ENCODE measurements at places on chromosomes 3 and 15.

- H3K36me3 ChIP-seq = no peaks in the 10 kb centered on the region
- H3K27ac ChIP-seq = peak overlapping the region; percentile 28
- peaks cover 36% of the 10 kb centered on the region for H3K4me1 ChIP-seq
Observed at GRCh38 chr3:162141272-162141791, 644.7 kb downstream of the OTOL1 start.

GRCh38 chr15:62591842-62592838 is 427.1 kb upstream of the C2CD4B start:
- DNase-seq = no peak
- H3K27me3 ChIP-seq = no peaks in the 10 kb centered on the region
- no peaks in the 10 kb centered on the region for H3K36me3 ChIP-seq
- peaks cover 39% of the 10 kb centered on the region for H3K4me1 ChIP-seq

DNA sequence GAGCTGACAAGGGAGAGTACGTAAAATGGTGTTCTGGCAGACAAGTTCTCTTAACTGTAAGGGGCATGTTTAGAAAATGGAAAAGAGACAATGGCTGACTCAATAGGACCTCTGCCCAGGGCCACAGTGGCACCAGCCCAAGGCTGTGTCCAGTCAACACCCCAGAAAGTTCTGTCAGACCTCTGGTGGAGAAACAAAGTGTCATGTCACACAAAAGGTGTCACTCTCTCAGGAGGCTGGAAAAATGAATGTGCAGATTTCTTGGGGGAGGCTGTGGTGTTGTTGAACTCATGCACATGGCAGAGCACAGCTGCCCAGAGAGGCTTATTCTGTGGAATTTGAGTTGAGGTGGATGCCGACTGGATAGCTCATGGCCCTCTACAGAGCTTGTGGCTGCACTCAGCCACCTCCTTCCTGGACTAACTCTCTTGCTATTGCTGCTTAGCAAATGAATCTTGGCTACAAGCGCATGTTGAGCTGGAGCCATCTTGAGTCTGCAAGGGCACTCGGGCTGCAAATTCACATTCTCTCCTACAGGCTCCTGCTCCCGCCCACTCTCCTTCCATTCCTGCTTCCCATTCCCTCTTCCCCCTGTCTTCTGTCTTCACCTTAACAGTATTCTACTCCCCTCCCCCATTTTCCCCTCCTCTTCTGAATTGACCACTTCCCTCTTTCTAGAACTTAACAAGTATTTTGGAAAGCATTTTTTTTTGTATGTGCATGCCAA is 55.8 kb upstream of the SLC7A14 start:
- H3K27ac ChIP-seq = no peak overlapping the region
- H3K4me3 ChIP-seq = no peak overlapping the region
- DNase-seq = no peak
- H3K36me3 ChIP-seq = no peaks in the 10 kb centered on the region
- no peaks in the 10 kb centered on the region for H3K27me3 ChIP-seq

DNA sequence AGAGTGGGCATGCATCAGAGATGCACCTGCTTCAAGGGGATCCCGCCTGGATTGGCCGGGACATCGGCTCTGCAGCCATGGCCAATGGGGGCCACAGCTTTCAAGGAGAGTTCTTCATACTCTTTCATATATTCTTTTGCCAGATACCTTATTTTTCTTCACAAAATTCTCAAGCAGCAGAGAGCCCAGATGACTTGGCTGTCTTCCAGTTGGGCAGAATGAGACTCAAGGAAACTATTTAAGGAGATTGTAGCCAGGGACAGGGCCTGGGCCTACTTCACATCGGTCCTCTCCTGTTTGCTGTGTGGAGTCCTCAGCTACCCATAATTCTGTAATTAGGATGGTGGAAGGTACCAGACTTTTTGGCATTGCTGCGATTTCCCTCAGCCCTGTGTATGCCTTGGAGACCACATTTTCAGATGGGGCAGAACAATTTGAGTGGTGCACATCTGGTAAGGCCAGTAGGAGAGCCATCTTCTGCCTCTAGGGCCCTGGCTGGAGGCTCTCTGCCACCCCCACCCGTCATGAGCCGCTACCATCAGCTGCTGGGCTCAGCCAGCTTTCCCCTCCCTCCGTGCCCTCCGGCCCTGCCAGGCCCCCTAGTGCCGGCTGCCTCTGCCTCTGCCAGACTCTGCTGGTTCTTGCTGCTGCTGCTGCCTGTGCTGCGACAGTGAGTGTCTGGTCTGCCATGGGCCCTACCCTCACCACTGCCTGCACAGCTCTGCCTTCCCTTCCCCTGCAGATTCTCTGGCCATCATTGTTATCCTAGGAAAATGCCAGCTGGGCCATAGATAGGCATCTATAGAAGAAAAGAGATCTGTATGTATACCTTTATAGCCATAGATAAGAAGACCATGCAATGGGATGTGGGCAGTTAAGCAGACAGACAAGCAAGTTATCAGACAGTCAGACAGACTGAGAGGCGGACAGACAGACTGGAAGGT is 6.7 kb downstream of the PLIN1 start:
- DNase-seq = no peak
- H3K27ac ChIP-seq = peak overlapping the region; percentile 61
- no peaks in the 10 kb centered on the region for H3K27me3 ChIP-seq
- no peaks in the 10 kb centered on the region for H3K36me3 ChIP-seq

- H3K4me1 ChIP-seq = peaks cover 7% of the 10 kb centered on the region
- H3K27ac ChIP-seq = no peak overlapping the region
- no peak overlapping the region for H3K4me3 ChIP-seq
- peaks cover 5% of the 10 kb centered on the region for H3K36me3 ChIP-seq
- no peaks in the 10 kb centered on the region for H3K27me3 ChIP-seq
Observed at GRCh38 chr3:29072611-29073010, 208.3 kb upstream of the RBMS3 start.

- DNase-seq = no peak
- H3K36me3 ChIP-seq = no peaks in the 10 kb centered on the region
- H3K4me1 ChIP-seq = peaks cover 10% of the 10 kb centered on the region
- no peak overlapping the region for H3K4me3 ChIP-seq
- no peaks in the 10 kb centered on the region for H3K27me3 ChIP-seq
- no peak overlapping the region for H3K27ac ChIP-seq
Observed at GRCh38 chr15:63997715-63998442, 48.4 kb downstream of the DAPK2 start.

- H3K36me3 ChIP-seq = no peaks in the 10 kb centered on the region
- H3K27ac ChIP-seq = no peak overlapping the region
- DNase-seq = no peak
- H3K4me1 ChIP-seq = peaks cover 11% of the 10 kb centered on the region
Observed at GRCh38 chr3:33791477-33792166, 6.8 kb upstream of the PDCD6IP start.

GRCh38 chr3:41092844-41093243 is 106.5 kb upstream of the CTNNB1 start:
- H3K4me1 ChIP-seq = peaks cover 18% of the 10 kb centered on the region
- no peak overlapping the region for H3K4me3 ChIP-seq

DNA sequence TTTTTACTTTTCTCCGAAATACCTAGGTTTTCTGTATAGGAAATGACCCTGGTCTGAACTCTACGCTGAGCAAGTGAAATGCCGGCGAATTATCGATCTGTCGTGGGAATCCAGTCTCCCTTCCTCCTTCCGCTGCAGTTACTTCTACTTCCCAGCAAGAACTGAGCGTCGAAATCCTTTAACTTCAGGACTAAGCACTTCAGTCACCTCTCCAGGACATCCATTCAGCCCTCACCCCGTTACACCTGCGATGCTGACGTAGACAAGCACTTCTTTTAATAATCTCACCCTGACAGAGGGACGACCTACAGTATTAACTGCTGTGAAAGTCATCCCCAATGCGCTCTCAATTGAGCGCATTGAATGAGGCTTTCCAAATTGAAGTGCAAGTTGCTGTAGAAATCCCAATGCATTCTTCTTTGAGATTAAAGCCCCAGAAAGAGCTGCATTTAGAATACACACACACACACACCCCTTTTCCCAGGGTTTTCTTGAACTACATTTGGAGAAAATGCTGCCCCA is 1.3 kb downstream of the TOP2B start:
- H3K36me3 ChIP-seq = no peaks in the 10 kb centered on the region
- H3K27me3 ChIP-seq = no peaks in the 10 kb centered on the region
- no peak for DNase-seq
- peaks cover 51% of the 10 kb centered on the region for H3K4me1 ChIP-seq
- H3K4me3 ChIP-seq = peak overlapping the region; percentile 96
- peak overlapping the region; percentile 97 for H3K27ac ChIP-seq

GRCh38 chr3:194756460-194756779 is 70.7 kb downstream of the FAM43A start:
- no peak overlapping the region for H3K27ac ChIP-seq
- no peak for DNase-seq
- H3K27me3 ChIP-seq = peaks cover 11% of the 10 kb centered on the region
- H3K36me3 ChIP-seq = no peaks in the 10 kb centered on the region
- peaks cover 7% of the 10 kb centered on the region for H3K4me1 ChIP-seq

- DNase-seq = no peak
- H3K4me1 ChIP-seq = no peaks in the 10 kb centered on the region
- H3K36me3 ChIP-seq = no peaks in the 10 kb centered on the region
- H3K27me3 ChIP-seq = peaks cover 6% of the 10 kb centered on the region
- H3K27ac ChIP-seq = no peak overlapping the region
Observed at GRCh38 chr15:61336026-61336638, 107.0 kb upstream of the RORA start.

GRCh38 chr3:22377421-22377820 is 626.4 kb upstream of the ZNF385D start:
- peaks cover 28% of the 10 kb centered on the region for H3K4me1 ChIP-seq
- peaks cover 20% of the 10 kb centered on the region for H3K27me3 ChIP-seq
- no peak overlapping the region for H3K4me3 ChIP-seq
- no peak for DNase-seq

DNA sequence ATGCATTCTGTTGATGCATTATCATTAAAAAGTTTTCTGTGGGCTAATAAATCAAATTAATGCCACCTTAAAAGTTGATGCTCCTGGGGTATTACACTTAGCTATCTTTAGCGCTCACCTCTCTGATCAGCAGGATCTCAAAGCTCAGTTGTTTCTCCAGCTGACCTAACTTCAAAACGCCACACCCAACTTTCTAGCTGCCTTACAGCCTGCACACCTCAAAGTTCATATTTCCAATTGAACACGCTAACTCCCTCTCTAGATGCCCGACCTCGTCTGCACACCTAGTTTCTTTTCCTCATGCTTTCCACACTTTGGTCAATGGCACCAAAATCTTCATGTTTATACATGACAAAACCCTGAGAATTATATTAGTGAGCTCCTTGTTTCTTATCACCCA is 98.2 kb upstream of the AGTR1 start:
- no peak overlapping the region for H3K27ac ChIP-seq
- no peaks in the 10 kb centered on the region for H3K27me3 ChIP-seq
- DNase-seq = no peak
- H3K36me3 ChIP-seq = no peaks in the 10 kb centered on the region

DNA sequence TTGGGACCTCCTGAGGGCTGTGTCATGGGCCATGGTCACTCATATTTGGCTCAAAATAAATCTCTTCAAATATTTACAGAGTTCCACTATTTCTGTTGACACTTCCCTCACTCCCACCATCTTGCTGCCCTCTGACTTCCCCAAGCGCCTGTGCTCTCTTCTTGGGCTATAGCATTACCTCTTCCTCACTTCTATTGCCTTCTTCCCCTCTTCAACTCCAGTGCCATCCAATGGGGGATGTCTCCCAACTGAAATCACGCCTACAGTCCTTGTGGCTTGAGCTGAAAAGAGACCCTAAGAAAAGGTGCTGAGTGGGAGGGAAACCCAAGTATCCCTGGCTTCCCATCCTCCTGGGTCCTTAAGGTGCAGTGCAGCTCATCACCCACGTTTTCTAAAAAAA is 21.8 kb downstream of the UMPS start:
- H3K27ac ChIP-seq = no peak overlapping the region
- DNase-seq = no peak
- H3K4me1 ChIP-seq = no peaks in the 10 kb centered on the region
- no peaks in the 10 kb centered on the region for H3K27me3 ChIP-seq
- no peak overlapping the region for H3K4me3 ChIP-seq
- no peaks in the 10 kb centered on the region for H3K36me3 ChIP-seq

GRCh38 chr3:133296981-133297380 is 102.9 kb upstream of the BFSP2 start:
- H3K27ac ChIP-seq = no peak overlapping the region
- no peaks in the 10 kb centered on the region for H3K27me3 ChIP-seq
- H3K4me3 ChIP-seq = no peak overlapping the region
- DNase-seq = no peak

DNA sequence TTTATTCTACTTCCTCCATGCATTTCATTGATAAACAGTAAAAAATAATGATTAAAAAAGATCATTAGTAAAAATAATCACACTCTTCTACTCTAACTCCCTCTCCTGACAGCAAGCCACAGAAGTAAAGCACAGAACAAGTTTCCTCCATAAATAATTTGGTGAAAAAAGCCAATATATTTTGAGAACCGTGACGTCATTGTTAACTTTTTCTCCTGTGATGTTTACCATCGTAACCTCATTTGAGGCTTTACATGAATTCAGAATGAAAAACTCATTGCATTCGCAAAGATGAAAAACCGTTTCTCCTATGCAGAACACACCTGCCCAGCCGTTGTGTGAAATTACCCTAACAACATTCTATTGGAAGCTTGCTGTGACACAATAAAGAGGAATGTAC is 120.7 kb downstream of the NSUN3 start:
- H3K27me3 ChIP-seq = no peaks in the 10 kb centered on the region
- peaks cover 10% of the 10 kb centered on the region for H3K4me1 ChIP-seq
- H3K4me3 ChIP-seq = no peak overlapping the region
- no peaks in the 10 kb centered on the region for H3K36me3 ChIP-seq
- no peak for DNase-seq

DNA sequence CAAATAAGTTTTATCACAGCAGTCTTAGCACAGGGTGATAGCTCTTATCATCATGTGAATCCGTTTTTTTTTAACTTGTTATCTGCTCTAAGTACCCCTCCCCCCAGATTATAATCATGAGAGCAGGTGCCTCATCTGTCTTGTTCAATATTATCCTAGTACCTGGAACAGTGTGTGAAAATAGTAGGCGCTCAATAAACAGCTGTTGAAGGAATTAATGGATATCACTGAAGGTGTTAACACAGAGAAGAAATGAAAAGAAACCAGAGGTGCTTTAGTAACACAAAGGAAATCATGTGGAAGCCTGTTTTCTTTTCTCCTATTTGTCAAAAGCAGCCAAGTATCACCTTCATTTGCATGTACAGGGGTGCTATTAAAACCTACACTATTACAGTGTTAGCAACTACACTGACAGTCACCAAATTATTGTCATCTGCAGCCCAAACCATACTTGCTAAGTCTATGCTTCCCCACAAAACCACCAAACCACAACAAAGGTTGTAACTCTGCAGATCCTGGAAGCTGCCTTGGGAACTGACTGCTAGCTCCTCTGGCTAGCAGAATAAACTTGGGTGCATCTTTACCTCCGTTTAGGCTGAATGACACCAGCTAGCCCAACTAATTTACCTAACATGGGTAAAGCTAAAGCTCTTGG is 2.9 kb downstream of the XPC start:
- H3K27me3 ChIP-seq = no peaks in the 10 kb centered on the region
- H3K27ac ChIP-seq = no peak overlapping the region
- H3K36me3 ChIP-seq = peaks cover 20% of the 10 kb centered on the region
- peaks cover 54% of the 10 kb centered on the region for H3K4me1 ChIP-seq
- DNase-seq = no peak

- no peak overlapping the region for H3K4me3 ChIP-seq
- peaks cover 16% of the 10 kb centered on the region for H3K4me1 ChIP-seq
- no peak for DNase-seq
- peaks cover 8% of the 10 kb centered on the region for H3K36me3 ChIP-seq
- H3K27me3 ChIP-seq = no peaks in the 10 kb centered on the region
- H3K27ac ChIP-seq = peak overlapping the region; percentile 94
Observed at GRCh38 chr3:100526613-100527346, 34.4 kb downstream of the TMEM45A start.
